GM20000 (cell line): ENCODE measurements at places on chromosomes 3 and 15.

GRCh38 chr3:9169956-9170850, 79.2 kb downstream of the SRGAP3 start:
- peak; percentile 22 for DNase-seq

- no peak for DNase-seq
Observed at GRCh38 chr3:27880969-27881892, 159.1 kb upstream of the EOMES start.

- no peak for DNase-seq
Observed at GRCh38 chr3:195698325-195698646, 22.5 kb upstream of the MUC20 start.

GRCh38 chr3:4290272-4290893, 12.8 kb upstream of the SETMAR start:
- peak; percentile 36 for DNase-seq
